Fibroblast of villous mesenchyme (primary cell): ENCODE measurements at places on chromosomes 6 and 20.

DNA sequence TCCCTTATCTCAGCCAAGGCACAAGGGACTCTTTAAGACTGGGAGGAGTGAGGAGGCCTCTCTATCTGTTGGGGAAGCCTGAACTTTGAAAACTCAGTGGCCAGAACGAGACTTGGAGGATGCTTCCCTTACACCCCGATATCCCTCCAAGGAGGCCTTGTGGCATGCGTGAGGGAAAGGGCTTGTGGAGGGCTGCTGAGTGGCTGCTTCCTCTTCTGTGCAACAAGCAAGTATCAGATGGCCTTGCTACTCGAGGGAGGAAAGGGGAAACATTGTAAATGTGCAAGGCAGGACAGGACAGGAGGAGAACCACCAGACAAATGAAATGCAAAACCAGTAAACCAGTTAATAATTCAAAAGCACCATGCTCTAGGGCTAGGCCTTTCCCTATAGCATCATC lies 306.5 kb upstream of the MAP3K7 start:
- no peak for DNase-seq

DNA sequence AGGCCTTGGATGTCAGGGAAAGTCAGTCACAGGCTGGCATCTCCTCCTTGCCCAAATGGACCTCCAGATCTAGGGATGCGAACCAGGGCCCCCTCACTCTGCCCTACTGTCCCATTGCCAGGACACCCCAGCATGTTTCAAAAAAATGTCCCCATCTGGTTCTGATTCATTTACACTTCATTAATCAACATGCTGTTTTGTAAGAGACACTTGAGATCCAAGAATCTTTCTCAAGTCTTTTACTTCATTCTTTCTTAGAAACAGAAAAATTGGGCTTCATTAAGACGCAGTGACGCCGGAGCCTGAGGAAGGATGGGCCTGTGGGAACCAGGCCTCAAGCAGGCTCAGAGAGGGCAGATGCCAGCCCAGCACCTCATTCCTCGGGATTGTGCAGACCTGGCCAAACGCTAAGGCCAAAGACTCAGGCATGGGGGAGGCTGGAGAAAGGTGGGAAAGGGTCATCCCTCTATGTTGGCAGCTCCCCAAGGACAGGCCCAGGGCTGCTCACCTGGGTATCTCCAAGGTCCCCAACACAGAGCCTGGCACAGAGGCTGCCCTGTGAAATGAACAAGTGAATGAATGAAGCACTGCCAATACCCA lies 3.8 kb downstream of the RSPO4 start:
- no peak for DNase-seq

DNA sequence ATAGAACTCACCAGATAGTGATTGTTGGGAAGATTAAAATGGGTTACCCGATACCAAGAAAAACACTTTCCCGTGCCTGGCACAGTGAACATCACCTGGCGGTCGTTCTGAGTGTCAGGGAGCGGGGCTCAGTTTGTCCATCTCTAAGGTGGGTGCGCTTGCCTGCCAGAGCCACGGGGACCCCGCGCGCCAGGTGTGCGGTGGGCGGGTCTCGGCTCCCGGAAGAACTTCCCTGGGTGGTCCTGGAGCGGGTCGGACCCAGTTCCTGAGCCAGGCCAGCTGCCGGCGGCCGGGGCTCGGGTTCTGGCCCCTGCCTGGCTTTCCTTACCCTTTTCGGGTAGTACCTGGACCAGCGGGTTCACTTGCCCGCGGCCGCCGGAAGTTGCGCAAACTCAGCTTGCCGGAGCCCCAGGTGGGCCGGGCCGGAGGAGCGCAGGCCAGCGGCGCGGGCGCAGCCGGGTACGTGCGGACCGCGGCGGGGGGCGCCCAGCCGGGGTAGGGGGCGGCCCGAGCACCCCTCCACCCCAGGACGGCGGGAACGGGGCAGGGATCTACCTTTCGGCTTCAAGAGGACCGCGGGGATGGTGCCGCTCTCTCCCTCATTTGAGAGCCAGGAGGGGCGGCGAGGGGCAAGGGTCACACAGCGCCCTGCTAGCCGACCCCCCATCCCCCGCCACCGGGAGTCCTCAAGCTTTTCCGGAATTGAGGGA lies 7.5 kb downstream of the FAM110A start:
- peak; percentile 30 for DNase-seq

DNA sequence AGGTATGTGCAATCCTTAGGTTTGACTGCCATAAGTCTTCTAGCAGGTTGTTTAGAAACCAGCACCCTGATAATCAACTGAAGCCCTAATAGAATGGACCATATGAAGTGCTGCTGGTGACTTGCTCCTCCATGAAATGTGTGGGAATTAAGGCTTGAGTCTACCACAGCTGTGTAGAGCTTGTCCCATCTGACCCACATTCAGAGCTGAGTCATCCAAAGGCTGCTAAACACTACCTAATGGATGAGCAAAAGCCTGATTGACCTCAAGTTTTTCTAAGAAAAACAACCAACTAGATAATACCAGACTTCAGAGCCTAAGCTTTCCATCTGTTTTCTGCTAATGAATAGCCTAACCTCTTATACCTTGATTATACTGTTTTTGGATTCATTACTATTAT lies 120.3 kb upstream of the MOCS1 start:
- DNase-seq: no peak

DNA sequence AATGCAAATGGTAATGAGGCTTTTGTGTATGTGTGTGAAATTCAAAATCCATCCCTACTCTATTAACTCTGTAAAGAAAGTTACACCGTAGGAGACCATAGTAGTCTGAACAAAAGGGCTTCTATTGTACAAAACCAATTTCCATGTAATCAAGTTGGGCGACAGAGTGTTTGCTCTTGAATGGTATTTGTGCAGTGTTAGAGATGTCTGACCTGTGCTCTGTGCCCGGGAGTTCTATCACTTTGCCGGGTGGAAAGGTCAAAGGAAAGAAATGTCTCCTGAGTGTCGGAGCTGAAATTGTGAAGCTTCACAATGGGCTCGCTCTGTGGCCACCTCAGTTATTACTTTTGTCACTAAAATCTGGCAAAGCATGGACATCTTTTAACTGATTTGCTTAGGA lies 312.0 kb downstream of the SAMD5 start:
- DNase-seq: no peak

- DNase-seq: peak; percentile 57
Observed at GRCh38 chr6:53801022-53801421, 6.2 kb downstream of the LRRC1 start.

- no peak for DNase-seq
Observed at GRCh38 chr6:92922216-92922806, 497.0 kb downstream of the EPHA7 start.

DNA sequence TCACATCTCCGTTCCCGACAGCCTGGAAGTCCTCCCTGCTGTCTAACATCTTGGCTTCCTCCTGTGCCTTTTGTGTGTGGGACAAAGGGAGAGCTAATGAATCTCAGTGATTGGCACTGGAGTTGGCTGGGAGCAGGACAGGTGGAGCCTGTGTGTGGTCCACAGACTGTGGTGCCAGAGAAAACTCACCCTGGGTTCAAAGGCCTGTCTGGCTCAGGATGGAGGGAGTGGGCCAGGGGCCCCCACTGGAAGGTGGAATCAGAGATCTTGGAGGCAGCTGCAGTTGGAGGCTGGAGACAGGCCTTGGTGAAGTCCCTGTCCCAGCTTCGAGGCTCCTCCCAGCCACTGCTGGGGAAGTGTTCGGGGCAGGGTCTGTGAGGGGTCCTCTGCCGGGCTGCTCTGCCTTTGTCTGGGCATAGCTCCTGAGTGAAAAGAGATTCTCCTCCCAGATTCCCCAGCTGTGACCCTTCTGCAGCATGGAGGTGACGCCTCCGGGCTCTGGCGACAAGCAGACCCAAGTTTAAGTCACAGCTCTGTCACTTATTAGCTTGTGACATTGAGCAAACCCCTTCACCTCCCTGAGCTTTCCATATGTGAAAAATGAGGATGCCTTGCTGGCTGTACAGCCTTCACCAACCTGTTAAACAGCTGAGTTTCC lies 13.9 kb upstream of the ITPR3 start:
- DNase-seq: no peak

DNA sequence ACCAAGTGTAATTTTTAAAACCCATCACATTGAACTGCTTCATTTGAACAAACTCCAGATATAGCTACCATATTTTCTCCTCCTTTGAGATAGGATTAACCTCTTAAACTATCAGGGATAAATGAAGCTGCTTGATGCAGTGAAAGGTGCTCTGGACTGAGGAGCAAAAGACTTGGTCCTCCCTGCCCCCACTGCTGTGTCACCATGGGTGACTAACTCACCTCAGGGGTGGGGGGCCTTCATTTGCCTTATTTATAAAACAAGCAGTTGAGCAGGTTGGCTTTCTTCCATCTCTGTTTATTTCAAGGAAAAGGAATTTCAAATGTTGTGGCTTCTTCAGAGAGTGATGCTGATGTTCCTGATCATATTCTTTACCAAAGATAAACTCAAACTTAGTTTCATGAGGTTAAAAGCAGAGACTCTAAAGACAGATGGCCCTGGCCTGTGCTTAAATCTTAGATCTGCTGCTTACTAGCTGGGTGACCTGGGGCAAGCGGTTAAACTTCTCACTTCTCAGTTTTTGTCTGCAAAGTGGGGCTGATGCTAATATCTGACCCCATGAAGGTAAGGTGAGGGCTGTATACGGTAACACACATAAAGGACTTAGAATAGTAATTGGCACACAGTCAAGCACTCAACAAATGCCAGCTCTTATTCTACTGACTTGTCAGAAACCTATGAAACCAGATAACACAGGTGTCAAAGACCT lies 50.5 kb downstream of the FHL5 start:
- no peak for DNase-seq

DNA sequence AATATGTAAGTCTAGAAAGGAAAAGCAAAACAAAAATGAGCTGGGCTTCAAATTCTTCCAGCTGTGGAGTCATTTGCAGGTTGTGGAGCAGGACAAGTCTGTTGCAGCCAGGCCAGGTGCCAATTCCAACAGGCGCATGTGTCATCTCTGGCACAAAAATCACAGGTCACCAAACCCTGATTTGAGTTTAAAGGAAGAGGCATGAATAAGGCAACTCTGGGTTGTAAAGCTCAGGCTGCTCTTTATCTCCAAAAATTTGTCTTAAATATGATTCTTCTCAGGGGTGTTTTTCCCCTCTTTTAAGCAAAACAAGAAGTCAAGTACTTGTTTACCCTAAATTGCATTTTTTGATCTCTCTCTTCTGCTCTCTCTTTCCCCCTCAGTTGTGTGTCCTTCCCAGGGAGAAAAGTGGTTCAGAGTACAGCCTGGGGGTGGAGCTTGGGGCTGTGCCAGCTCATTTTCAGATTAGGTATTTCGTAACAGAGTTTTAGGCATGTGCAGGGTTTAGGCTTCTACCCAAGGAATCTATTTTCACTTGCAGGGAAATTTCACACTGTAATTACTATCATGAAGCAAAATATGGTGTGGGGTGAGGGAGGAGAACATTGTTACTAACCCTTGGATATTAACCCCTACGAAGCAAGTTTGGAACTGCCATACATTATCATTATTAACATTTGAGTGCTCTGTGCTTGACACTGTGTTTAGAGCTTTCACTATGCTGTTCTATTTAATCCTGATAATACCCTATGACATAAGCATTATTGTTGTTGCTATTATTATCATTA lies 8.3 kb upstream of the NCOA3 start:
- DNase-seq: peak; percentile 90

GRCh38 chr6:147715035-147715434 lies 206.5 kb downstream of the SAMD5 start:
- DNase-seq: no peak

DNA sequence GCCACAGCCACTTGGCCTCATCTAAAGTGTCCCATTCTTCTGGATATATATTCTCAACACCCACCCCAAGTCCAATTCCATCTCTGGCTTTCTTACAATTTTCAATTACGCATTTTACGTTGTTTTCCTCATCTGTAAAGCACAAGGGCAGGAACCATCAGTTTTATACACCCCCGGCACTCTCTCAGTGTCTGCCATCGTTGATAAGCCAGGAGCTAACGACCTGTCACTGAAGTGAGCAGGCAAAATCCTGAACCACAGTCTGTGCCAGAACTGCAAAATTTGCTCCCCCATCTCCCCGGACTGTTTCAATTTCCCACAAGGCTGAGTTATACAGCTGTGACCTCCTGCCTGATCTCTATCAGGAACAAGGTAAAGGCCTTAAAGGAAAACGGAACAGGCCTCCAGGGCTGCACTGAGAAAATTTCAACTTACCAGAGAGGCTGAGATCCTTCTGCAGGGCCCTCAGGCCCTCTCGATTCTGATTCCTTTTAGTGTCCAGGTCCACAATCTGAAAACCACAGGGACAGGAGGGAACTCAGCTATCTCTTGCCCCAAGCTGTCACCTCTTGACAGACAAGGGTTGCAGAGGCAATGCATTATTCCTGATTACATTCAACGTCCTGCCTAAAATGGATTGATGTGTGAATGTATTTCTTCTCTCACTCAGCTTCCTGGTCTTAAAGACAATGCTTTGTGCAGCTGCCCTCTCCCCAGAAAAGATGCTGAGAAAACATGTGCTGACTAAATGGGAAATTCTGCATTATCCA lies 1.8 kb downstream of the PDRG1 start:
- DNase-seq: no peak

DNA sequence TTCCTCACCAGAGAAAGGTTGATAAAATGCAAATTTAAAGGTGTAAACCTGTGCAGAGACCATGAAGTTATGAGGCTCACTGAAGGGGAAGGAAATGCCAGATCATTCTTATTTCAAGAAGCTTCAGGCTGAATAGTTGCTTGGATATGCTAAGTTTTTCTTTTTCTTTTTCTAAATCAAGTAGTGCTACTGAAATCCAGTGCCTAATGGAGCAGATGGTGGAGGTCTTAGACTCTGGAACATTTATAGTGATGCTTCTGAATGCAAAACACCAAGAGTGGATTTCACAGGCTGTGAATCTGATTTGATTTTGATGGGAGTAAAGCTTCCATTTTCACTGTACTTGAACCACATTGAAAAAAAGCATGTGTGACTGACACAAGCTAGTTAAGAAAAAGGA lies 151.2 kb upstream of the BEND3 start:
- no peak for DNase-seq

- DNase-seq: no peak
Observed at GRCh38 chr6:142332393-142333098, 30.7 kb downstream of the ADGRG6 start.

- DNase-seq: no peak
Observed at GRCh38 chr6:134892362-134892761, 57.5 kb downstream of the ALDH8A1 start.

DNA sequence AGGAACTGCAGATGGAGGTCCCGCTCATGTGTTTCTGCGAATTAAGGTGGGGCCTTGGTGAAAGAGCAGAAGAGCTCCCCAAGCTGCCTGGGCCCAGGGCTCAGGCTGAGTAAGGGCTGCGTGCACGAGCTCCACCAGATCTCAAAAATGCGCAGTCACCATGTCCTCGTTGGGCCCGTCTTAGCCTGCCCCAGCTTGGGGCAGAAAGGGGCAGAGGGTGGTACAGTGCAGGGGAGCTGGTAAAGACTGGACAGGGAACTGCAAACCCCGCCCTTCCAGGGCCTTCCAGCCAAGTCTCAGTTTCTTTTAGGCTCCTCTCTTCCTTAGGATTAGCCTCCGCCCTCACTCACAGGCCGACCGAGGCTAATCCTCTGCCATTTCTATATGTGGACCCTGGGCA lies 101.6 kb downstream of the FOXF2 start:
- DNase-seq: no peak
